Sigmoid colon (tissue), 7 donors: ENCODE measurements at places on chromosomes 3 and 15. TPM values are rescaled to one million over a fixed set of nuclear protein-coding genes. Genes with fewer than 3 reads are reported as not detected.
A peak's percentile ranks its signal among the peaks of the same experiment; 100 is the strongest.

DNA sequence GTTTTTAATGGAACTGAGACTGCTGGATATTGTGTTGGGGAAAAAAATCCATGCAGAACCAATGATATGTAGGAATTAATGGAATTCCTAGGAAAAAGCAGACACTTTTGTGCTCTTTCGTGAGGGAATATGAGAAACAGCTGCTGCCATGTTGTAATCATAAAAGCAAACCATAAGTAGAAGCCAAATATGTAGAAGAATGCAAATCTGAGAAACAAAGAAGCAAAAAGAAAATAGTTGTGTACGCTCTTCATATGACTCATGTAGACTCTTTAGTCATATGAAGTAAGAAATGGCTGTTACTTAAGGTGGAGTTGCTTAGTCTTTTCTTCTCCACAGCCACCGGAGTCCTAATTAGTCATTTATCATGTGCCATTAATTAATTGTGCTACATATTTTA is 298.6 kb upstream of the ZNF717 start:
- no peaks in the 10 kb centered on the region for H3K36me3 ChIP-seq
- H3K4me1 ChIP-seq: no peaks in the 10 kb centered on the region
- no peak overlapping the region for H3K27ac ChIP-seq

GRCh38 chr3:65343736-65344135 is 655.9 kb upstream of the ADAMTS9 start:
- no peak overlapping the region for H3K4me3 ChIP-seq
- DNase-seq: no peak
- no peaks in the 10 kb centered on the region for H3K36me3 ChIP-seq
- no peaks in the 10 kb centered on the region for H3K27me3 ChIP-seq
- H3K4me1 ChIP-seq: peaks cover 10% of the 10 kb centered on the region

Gene SRGAP3
- total RNA-seq: 7.7 TPM

Gene BTLA
- not detected for total RNA-seq

Gene ARGFX
- total RNA-seq: not detected

- H3K36me3 ChIP-seq: no peaks in the 10 kb centered on the region
- no peaks in the 10 kb centered on the region for H3K27me3 ChIP-seq
- no peak overlapping the region for H3K4me3 ChIP-seq
- no peak for DNase-seq
- H3K4me1 ChIP-seq: no peaks in the 10 kb centered on the region
Measured at GRCh38 chr3:186693843-186694242, 23.3 kb upstream of the KNG1 start.

DNA sequence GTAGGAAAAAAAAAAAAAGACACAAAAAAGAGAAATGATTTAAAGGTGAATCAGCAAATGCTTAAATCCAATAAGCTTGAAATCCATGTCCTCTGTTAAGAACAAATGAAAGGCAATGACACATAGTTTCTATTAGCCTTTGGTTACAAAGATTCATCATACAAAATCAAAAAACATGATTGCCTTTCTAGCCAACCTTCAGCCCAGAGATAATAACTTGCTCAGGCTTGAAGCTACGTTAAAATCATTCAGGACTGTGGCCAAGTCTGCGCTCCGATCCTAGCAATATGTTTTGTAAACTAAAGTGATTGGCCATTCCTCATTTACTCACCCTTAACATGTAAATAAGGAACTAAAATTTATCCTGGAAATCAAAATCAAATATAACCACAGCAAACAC is 556.7 kb downstream of the FGF12 start:
- no peaks in the 10 kb centered on the region for H3K27me3 ChIP-seq
- H3K36me3 ChIP-seq: no peaks in the 10 kb centered on the region
- no peak for DNase-seq
- no peak overlapping the region for H3K27ac ChIP-seq
- H3K4me1 ChIP-seq: no peaks in the 10 kb centered on the region

Gene PPARG
- total RNA-seq: 17.8 TPM

GRCh38 chr3:118557513-118557912 is 477.1 kb downstream of the IGSF11 start:
- H3K36me3 ChIP-seq: no peaks in the 10 kb centered on the region
- no peak for DNase-seq
- no peak overlapping the region for H3K4me3 ChIP-seq
- H3K27me3 ChIP-seq: no peaks in the 10 kb centered on the region
- H3K27ac ChIP-seq: no peak overlapping the region

GRCh38 chr15:69181424-69181823 is 21.0 kb downstream of the GLCE start:
- no peaks in the 10 kb centered on the region for H3K4me1 ChIP-seq
- H3K27me3 ChIP-seq: no peaks in the 10 kb centered on the region
- H3K27ac ChIP-seq: no peak overlapping the region
- DNase-seq: no peak
- H3K4me3 ChIP-seq: no peak overlapping the region

DNA sequence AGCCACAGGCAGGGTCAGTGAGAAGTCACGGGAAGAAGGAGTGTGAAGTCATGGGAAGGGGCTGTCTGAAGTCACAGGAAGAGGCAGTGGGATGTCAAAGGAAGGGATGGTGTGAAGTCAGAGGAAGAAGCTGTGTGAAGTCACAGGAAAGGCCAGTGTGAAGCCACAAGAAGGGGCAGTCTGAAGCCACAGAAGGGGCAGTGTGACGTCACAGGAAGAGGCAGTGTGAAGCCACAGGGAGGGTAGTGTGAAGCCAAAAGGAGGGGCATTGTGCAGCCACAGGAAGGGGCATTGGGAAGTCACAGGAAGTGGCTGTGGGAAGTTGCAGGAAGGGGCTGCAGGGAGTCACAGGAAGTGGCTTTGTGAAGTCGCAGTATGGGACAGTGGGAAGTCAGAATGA is 35.1 kb downstream of the GASK1A start:
- no peaks in the 10 kb centered on the region for H3K36me3 ChIP-seq
- H3K27ac ChIP-seq: no peak overlapping the region
- no peaks in the 10 kb centered on the region for H3K27me3 ChIP-seq
- no peak for DNase-seq

- no peaks in the 10 kb centered on the region for H3K4me1 ChIP-seq
- DNase-seq: no peak
- H3K27ac ChIP-seq: no peak overlapping the region
- no peak overlapping the region for H3K4me3 ChIP-seq
Measured at GRCh38 chr3:114176890-114177289, 2.0 kb downstream of the DRD3 start.

Gene GRIP2
- total RNA-seq: 1.7 TPM

GRCh38 chr3:11556851-11557644 is 86.7 kb downstream of the VGLL4 start:
- peak overlapping the region; percentile 81 for H3K27ac ChIP-seq
- peaks cover 2% of the 10 kb centered on the region for H3K4me1 ChIP-seq
- H3K27me3 ChIP-seq: no peaks in the 10 kb centered on the region

Gene IMPG2
- 0.66 TPM for total RNA-seq

DNA sequence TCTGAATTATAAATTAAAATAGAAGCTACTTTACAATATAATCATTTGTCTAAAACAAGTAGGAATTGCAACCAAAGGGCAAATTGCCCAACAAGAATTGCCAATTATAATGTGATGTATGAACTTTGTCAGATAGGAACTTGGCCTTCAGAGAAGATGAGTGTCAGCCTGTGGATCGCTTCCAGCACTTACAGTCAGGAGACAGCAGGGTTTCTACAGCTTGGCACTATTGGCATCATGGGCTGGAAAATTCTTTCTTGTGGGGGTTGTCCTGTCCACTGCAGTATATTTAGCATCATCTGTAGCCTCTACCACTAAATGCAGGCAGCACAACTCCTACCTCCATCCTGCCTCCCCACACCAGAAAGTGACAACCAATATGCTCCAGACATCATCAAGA is 48.1 kb upstream of the CRBN start:
- no peaks in the 10 kb centered on the region for H3K36me3 ChIP-seq
- no peak for DNase-seq
- H3K4me3 ChIP-seq: no peak overlapping the region

Gene CFAP20DC
- total RNA-seq: under 0.01 TPM

DNA sequence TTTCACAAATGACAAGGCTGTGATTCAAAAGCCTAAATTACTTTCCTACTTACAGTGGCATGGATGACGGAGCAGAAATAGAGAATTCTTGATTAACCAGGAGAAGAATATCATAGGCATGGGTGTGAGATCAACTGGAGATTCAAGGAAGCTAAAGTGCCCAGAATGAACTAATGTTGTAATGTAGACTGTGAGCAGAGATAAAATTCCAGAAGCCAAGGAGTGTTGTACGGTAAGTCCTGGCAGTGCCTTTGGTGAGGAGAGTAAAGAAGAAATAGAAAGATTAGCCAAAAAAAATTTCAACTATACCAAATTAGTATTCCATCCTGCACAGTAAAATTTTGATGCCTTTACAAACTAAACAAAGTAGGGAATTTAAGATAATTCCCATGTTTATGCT is 75.9 kb downstream of the ZBTB20 start:
- no peak overlapping the region for H3K4me3 ChIP-seq
- H3K27ac ChIP-seq: peak overlapping the region; percentile 21
- H3K27me3 ChIP-seq: no peaks in the 10 kb centered on the region
- no peak for DNase-seq
- H3K4me1 ChIP-seq: no peaks in the 10 kb centered on the region

GRCh38 chr15:88334436-88334835 is 77.9 kb upstream of the NTRK3 start:
- H3K36me3 ChIP-seq: no peaks in the 10 kb centered on the region
- no peaks in the 10 kb centered on the region for H3K4me1 ChIP-seq
- H3K27me3 ChIP-seq: no peaks in the 10 kb centered on the region
- no peak overlapping the region for H3K4me3 ChIP-seq

- no peaks in the 10 kb centered on the region for H3K27me3 ChIP-seq
- H3K4me1 ChIP-seq: no peaks in the 10 kb centered on the region
- H3K27ac ChIP-seq: peak overlapping the region; percentile 29
- H3K4me3 ChIP-seq: no peak overlapping the region
Measured at GRCh38 chr3:127799476-127800222, 22.7 kb downstream of the MGLL start.

DNA sequence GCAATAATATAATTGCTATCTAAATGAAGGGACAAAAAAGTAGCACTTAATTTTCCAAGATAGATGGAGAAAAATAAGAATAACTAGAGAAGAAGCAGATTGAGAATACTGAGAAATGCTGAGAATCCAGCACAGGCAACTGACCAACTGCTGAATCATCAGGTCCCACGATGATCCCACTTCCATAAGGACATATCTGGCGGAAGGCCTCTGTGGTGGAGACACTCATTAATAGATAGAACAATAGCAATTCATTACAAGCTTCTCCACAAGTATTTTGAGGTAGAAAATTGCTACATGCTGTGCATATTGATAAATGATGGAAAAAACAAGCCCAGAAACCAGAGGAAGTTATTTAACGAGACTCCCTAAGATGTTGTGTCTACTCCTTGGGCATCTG is 105.9 kb downstream of the DUT start:
- peaks cover under 1% of the 10 kb centered on the region for H3K36me3 ChIP-seq
- no peak for DNase-seq

GRCh38 chr15:93072411-93073394 is 16.3 kb downstream of the RGMA start:
- H3K27ac ChIP-seq: peak overlapping the region; percentile 98
- peaks cover 77% of the 10 kb centered on the region for H3K4me1 ChIP-seq
- DNase-seq: peak; percentile 94
- no peaks in the 10 kb centered on the region for H3K27me3 ChIP-seq

DNA sequence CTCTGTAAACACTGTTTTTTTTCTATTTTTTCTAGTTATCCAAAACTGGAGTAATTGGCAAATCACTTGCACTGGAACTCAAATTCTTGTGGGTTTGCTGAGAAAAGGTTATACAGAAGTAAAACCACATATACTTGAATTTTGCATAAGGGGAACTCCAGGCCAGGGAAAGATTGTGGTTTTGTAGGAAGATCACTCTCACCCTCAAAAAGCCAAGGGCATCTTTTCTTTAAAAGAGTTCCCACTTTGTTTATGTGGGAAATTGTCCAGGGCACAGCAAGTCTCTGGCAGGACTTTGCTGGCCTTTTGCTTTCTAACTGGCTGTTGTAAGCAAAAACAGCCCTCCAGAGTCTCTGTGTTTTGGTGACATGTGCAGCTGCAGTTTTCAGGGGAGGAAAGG is 340.3 kb upstream of the RBMS3 start:
- H3K4me1 ChIP-seq: peaks cover 21% of the 10 kb centered on the region
- H3K4me3 ChIP-seq: no peak overlapping the region
- DNase-seq: no peak
- H3K36me3 ChIP-seq: no peaks in the 10 kb centered on the region
- H3K27ac ChIP-seq: peak overlapping the region; percentile 71
- no peaks in the 10 kb centered on the region for H3K27me3 ChIP-seq

DNA sequence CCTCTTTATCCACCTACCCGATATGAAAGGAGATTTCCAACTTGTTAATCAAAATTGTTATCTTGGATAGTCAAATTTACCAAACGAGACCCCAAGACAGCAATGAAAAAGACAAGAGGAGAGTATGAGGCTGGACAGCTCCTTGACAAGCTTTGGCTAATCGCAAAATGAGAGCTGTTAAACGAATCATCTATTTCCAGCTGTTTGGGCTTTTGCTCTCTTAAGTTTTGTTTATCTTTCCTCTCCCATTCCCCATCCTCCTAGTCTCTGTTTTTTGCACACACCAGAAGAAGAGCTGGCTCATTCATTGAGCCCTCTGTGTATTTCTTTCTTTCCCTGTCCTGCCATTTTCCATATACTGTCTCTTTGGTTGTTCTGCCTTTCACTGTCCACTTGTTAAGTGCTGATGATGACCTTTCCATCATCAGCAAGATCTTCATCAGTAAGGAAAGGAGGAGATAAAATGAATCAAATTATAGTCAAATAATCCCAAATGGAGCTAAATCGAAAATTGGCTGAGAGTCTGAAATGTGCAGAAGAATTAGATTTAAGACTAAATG is 161.6 kb downstream of the SLC9A9 start:
- no peaks in the 10 kb centered on the region for H3K36me3 ChIP-seq
- no peaks in the 10 kb centered on the region for H3K27me3 ChIP-seq
- DNase-seq: no peak
- no peak overlapping the region for H3K27ac ChIP-seq
- peaks cover 6% of the 10 kb centered on the region for H3K4me1 ChIP-seq

- H3K4me3 ChIP-seq: peak overlapping the region; percentile 43
- no peak for DNase-seq
- H3K27me3 ChIP-seq: no peaks in the 10 kb centered on the region
- no peaks in the 10 kb centered on the region for H3K36me3 ChIP-seq
Measured at GRCh38 chr3:23671851-23672589, 133.7 kb upstream of the UBE2E1 start.

DNA sequence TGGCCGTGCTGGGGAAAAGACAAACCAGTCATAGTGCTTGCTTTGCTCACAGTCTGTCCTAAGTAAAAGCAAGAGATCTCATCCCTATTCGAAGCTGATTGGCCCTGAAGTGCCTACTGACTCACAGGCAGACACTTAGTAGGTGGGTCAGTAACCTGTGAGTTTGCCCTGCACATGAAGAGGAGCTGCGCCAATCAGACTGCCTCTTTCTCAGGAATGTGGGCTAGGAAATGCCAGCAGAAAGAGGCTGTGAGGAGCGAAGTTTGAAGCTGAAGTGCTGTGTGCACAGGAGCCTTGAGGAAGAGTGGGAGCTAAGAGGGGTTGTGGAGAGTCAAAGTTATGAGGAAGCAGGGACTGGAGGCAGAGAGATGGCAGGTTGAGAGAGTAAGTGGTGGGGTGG is 126.8 kb downstream of the IL20RB start:
- H3K27ac ChIP-seq: no peak overlapping the region
- no peaks in the 10 kb centered on the region for H3K27me3 ChIP-seq
- H3K4me1 ChIP-seq: no peaks in the 10 kb centered on the region
- H3K36me3 ChIP-seq: no peaks in the 10 kb centered on the region
- no peak overlapping the region for H3K4me3 ChIP-seq
- DNase-seq: no peak
